ENCODE measurements at places on chromosomes 7 and 10.

- no peak for DNase-seq
Observed at GRCh38 chr7:27094304-27095049, 1.3 kb downstream of the HOXA1 start.

DNA sequence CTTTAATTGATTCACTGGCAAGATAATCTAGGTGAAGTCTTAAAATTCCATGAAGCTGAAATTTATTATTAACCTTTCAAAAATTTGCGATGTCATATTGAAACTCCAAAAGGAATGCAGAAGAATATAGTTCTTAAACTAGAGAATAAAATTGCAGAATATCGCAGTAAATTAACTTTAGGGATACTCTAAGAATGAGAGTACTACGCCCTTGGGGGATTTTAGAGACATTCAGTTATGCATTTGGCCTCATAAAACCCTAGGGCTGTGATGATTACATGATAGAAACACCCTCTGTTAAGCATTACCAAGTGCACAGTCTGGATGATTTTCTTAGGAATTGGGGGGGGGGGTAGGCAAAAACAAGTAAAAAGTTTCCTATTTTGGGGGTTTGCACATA lies 3.7 kb downstream of the WNT2 start:
- no peak for DNase-seq

- DNase-seq = peak; percentile 30
Observed at GRCh38 chr10:62199584-62199983, 69.1 kb downstream of the RTKN2 start.

DNA sequence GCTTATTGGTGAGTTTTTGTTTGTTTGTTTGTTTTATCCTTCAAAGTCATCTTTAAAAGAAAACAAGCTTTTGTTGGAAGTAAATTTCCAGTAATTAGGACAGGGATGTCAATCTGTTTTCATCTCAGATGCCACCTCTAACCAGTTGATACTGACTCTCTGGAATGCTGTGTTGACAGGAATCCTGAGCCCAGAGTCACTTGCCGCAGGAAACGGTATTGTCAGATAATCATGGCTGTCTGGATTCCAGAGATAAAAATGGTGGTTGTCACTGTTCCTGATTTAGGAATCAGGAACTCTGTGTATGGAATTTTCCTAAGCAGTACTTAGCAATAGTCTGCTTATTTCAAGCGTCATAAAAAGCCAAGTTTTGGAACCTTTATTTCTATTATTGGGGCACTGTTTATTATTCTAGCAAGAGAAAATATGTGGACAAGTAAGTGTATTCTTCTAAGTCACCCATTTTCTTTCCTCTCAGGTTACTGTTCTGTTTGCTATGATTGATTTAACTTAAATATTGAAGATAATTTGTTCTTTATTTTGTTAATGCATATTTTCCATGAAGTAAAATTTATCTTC lies 39.2 kb downstream of the CDC123 start:
- no peak for DNase-seq

DNA sequence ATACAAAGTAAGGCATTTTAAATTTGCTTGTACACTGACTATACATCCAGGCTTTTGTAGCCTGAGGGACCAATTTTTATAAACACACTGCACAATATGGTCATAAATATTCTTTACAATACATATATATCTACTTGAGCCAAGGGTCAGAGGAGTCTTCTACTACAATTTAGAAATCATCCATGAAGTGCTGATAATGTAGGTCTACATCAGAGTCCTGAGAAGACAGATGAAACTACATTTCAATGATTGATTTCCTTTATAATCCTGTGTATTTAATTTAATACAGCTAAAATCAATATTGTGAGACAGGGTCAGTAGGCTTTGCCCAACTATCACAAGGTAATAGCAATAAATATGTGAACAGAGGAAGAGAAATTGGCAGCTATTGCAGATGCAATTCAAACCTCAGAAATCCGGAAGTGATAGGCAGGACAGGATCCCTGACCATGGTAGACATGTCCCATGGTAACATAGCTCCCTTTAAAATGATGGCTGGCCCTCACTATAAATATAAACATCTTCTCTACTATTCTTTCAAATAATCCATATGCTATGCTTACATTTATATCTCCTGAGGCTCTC lies 318.0 kb upstream of the POT1 start:
- DNase-seq = no peak

- DNase-seq = no peak
Observed at GRCh38 chr7:82559193-82559805, 115.7 kb upstream of the CACNA2D1 start.

GRCh38 chr7:51481421-51481820 lies 164.8 kb upstream of the COBL start:
- no peak for DNase-seq

DNA sequence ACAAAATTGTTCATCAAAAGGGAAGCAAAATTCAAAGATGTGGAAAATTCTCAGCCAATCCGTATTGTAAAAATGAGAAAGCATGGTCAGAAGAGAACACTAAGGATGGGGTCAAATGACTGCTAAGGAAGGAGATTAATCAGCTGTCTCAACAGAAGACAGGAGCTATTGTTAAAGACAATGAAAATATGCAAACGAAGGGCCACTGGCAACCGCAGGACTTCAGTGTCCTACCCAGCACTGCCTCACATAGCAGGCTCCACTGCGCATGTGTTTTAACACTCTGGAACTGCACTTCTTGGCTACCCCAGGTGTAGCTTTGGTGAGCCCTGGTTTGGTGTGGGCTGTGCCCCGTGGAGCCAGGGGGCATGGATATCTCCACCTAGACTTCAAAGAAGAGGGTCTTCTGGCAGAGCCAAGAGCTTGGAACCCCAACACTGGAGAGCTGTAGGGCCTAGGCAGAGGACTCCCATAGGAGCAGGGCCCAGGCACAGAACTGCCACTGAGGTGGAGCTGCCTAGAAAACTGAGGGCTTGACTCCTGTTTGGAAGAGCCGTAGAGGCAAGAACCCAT lies 176.2 kb upstream of the GDF10 start:
- DNase-seq = no peak

GRCh38 chr10:24256619-24257107 lies 47.7 kb downstream of the KIAA1217 start:
- DNase-seq = no peak

DNA sequence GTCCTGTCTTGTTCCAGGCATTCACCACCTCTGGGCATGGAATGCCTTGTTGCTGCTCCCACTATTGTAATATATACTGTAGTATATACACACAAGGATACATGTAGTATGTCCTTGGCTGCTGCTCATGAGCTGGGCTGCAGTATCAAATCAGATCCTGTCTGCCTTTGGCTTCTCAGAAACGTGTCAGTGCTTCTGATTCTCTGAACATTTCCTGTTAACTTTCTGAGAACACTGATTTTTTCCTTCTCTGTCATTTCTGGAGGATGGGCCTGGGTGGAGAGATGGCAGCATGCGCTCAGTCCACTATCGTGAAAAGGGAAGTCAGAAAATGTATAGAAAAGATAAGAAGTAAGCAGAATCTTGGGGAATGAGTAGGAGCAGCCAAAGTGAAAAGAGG lies 12.2 kb downstream of the SFTPA2 start:
- DNase-seq = no peak

- DNase-seq = no peak
Observed at GRCh38 chr10:31650010-31650409, 278.6 kb downstream of the ARHGAP12 start.

DNA sequence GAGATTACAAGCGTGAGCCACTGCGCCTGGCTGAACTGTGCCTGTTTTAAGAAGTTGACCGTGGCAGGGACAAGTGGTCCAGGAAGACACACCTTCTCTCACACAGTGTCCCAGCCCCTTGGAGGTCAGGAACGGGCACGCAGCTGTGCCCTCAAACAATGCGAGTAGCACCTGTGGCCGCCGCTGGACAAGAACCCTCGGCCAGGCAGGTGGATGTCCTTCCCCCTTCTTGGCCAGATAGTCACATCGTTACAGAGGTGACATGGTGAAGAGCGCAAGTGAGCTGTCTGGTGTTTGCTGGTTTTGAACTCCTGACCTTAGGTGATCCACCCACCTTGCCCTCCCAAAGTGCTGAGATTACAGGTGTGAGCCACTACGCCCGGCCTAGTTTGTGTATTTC lies 8.8 kb downstream of the ZFAND2A start:
- no peak for DNase-seq

- no peak for DNase-seq
Observed at GRCh38 chr7:131357282-131357880, 29.7 kb downstream of the MKLN1 start.

GRCh38 chr7:23276376-23276775 lies 22.8 kb upstream of the MALSU1 start:
- DNase-seq = no peak

DNA sequence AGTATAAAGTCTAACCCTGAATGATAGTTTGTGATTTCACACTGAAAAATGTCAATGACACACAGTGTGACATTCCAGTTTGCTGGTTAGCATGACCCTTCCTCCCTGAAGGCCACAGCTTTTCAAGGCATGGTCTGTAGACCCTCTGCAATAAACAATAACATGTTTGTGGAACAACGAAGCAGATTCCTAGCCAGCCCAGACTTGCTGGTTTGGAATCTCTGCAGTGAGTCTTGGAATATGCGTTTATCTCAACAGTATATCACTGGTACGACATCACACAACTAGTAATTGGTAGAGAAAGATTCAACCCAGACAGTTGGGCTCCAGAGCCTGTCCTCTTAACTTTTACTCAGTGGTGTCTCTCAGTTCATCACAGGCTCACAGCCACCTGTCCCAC lies 23.7 kb upstream of the DUSP5 start:
- DNase-seq = no peak

DNA sequence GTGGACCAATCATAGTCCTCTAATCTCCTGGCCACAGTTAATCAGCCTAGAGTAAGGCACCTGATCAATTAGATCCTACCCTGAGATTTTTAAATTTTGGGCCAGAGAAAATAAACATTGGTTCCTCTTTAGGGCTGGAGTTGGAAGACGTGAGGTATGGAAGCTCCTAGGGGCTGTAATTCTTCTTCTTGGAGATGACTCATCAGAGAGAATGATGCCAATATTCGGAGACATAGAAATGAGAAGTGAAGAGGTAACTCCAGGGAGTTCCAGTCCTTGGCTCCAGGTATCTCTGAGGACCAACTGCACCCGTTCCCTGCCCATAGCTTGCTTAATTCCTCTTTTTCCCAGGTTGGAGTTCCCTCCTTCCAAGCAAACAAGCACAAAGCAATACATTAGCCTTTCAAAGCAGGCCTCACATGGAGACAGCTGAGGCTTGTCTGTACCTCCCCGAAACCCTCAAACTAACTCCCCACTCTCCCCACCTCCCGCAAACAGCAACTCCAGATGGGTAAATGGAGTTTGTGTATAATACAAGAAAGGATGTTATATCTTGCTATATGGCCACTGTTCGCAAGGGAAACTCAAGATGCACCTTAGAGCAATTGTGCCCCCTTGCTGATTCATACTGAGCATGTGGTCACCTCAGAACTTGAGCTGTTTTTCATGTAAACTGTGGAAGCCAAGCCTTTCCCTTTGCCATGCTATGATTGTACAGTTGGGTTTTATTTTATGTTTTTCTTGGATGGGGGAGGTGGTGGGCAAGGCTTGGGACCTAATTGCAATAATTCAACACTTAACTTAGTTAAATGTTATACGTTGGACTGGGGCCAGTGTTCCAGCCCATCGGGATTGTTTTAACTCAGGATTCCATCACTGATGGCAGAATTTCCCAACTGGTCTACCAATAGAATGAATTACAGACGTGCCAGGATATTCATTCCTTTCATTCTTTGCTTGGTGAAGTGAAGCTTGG lies 29.3 kb downstream of the PIK3AP1 start:
- no peak for DNase-seq

DNA sequence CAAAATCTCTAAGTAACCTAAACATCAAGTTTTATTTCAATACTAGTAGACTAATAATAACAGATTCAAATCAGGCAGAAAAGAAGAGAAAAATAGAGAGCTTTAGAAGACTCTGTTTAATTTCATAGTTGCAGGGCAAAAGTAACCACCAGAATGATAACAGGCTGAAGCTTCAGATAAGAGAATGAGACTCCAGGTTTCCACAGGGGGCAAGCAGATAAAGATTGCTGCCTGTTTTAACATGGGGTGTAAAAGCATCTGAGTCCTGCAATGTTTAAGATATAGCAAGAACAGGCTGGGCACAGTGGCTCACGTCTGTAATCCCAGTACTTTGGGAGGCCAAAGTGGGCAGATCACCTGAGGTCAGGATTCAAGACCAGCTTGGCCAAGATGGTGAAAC lies 11.0 kb downstream of the CROT start:
- no peak for DNase-seq

- DNase-seq = no peak
Observed at GRCh38 chr10:45371560-45371959, 2.5 kb upstream of the ALOX5 start.

- DNase-seq = no peak
Observed at GRCh38 chr10:76993213-76993612, 644.4 kb downstream of the KCNMA1 start.

GRCh38 chr10:7558036-7558435 lies 108.7 kb downstream of the ITIH5 start:
- DNase-seq = no peak

- no peak for DNase-seq
Observed at GRCh38 chr7:26912933-26913536, 48.6 kb upstream of the SKAP2 start.

DNA sequence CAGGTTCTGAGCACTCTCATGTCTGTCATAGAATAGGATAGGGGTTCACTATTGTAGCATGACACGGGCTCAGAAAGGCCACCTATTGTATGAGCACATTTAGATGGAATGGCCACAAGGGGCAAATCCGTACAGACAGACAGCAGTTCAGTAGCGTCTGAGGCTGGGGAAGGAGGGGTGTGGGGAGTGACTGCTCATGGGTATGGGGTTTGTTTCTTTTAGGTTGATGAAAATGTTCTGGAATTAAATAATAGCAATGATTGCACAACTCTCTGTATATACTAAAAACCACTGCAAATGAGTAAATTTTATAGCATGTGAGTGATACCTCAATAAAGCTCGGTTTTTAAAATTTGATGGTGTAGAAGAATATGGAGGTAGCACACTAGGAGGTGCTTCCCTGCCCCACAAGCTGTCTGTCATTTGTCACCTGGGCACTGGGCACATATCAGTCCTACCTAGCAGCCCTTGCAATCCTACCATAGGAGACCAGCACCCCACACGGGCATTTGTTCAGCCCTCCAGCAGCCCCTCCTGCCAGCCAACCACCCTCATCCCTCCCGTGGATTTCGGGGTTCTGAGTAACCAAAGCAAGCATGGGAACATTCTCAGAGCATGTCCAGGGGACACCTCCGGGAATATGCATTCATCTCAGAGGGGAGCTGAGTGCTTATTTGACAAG lies 35.2 kb downstream of the KCNMA1 start:
- no peak for DNase-seq

DNA sequence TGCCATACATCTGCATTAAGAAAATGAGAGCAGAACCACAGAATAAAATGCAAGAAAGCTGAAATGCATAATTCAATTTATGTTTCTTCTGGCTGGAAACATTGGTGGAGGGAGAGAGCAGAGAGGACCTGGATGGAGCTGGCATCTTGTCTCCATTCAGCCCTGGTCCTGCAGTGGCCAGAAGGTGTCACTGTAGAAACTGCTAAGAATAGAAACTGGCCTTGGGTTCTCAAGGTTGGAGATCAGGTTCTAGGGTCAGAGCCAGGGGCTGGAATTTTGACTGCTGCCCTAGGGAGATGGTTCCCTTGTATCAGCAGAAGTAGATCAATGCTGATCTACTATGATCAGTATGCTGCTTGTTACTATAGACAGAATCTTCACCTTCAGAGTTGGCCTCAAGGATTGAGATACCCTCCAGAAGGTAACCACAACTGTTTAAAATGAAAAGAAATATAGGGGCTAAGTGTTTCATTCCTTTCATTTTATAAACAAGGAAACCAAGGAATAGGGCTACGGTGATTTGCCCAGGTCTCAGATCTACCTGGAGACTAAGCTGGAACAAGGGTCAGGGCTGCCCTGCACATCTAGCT lies 13.1 kb downstream of the TAS2R41 start:
- no peak for DNase-seq

- DNase-seq = no peak
Observed at GRCh38 chr7:94055963-94056362, 51.8 kb upstream of the BET1 start.
